ENCODE measurements at places on chromosomes 6 and 20.

DNA sequence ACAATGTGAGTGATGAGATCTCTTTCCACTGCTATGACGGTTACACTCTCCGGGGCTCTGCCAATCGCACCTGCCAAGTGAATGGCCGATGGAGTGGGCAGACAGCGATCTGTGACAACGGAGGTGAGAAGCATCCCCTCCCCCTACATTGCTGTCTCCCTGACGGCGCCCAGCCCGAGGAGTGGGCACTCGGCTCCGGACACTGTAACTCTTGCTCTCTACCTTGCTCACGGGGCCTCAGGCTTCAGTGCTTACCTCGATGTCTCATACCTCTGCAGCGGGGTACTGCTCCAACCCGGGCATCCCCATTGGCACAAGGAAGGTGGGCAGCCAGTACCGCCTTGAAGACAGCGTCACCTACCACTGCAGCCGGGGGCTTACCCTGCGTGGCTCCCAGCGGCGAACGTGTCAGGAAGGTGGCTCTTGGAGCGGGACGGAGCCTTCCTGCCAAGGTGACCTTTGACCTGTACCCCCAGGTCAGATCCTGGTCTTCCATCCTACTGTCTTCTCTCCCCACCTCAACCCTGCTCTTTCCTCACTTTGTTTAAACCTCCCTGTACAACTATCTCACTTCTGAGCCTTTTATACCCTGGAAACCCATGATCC is 1.3 kb downstream of the CFB start:
- DNase-seq, result no peak

DNA sequence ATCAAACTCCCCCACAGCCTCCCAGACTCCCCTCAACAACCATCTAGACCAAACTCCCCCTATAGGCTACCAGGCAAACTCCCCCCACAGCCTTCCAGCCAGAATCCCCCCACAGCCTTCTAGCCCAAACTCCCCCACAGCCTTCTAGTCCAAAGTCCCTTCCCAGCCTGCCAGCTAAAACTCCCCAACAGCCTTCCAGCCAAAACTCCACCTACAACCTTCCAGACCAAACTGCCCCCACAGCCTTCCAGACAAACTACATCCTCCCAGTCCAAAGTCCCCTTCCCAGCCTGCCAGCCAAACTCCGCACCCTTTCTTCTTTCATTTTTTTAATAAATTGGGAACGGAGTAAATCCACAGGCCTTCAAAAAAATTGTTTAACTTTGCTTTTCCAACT is 37.4 kb upstream of the SYNDIG1 start:
- DNase-seq, result no peak

DNA sequence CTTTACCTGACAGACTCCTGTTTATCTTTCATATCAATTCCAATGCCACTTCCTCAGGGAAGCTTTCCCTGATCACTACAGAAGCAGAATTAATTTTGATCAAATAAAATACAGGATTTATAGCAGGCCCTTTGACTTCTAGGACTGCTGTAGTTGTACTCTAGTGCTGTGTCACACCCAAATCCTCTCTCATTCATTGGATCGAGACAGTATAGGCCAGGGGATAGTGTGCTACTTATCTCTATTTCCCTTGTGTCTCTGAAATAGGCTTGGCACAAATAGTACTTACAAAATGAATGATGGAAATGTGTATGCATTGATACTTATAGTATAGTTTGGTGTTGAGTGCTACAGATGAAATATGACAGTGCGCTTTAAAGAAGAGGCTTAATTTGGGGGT is 19.8 kb downstream of the RALY start:
- no peak for DNase-seq

- peak; percentile 68 for DNase-seq
Observed at GRCh38 chr6:136784910-136785746, 7.1 kb downstream of the MAP3K5 start.

GRCh38 chr6:13461805-13462204 is 25.6 kb downstream of the GFOD1 start:
- no peak for DNase-seq

- DNase-seq, result no peak
Observed at GRCh38 chr20:46883892-46884291, 10.8 kb upstream of the EYA2 start.

DNA sequence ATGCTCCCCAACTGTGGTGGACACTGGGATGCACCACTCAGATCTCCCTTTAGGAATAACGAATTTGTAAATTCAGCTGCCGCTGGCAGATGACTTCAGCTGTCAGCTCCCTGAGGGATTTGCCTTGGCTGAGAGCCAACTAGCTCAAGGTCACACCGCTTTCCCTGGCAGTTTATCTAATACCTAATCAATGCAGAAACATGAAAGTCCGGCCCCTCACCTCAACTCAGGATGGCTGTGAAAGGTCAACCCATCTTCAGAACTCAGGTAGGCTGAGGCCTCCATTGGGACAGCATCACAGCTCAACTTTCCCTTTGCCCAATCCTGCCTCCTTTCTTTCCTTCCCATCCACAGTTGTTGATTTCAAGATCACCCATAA is 22.8 kb upstream of the SCGN start:
- DNase-seq, result no peak

DNA sequence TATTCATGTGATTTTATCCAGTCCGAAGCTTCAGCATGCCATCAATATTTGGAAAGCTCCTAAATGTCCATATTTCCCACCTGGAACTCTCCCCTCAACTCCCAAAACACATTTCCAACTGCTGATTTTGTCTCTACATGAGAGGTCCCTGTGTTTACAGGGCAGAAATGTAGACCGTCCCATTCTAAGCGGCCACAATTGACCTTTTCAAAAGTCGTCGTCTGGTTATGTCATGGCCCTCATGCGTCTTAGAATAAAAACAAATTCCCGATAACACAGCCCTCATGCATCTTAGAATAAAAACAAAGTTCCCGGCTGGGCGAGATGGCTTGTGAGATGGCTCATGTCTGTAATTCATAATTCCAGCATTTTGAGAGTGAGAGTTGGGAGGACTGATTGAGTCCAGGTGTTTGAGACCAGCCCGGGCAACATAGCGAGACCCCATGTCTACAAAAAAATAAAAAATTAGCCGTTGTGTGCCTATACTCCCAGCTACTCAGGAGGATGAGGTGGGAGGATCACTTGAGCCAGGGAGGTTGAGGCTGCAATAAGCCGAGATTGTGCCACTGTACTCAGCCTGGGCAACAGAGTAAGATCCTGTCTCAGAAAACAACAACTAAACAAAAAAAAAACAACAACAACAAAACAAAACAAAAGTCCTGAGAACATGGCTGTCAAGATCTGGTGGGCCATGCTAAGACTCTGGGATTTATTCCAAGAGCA is 6.4 kb upstream of the ZNF217 start:
- DNase-seq, result no peak

DNA sequence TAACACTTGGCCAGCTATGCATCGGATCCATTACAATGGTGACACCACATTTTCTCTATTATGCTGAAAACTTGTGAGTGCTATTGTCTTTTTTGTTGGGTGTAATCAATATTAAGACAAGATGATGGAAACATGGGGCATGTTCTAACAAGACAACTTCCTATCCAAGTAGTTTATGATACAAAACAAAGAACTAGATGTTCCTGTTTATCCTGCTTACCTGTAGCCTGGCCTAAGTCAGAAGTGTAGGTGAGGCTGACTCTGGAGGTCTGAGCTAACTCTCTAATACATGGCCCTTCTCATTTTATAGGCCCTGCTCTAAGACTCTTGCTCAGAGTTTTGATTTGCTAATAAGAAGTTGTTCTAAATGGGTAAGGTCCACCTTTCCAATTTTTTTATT is 242.4 kb upstream of the STXBP5 start:
- DNase-seq, result no peak

DNA sequence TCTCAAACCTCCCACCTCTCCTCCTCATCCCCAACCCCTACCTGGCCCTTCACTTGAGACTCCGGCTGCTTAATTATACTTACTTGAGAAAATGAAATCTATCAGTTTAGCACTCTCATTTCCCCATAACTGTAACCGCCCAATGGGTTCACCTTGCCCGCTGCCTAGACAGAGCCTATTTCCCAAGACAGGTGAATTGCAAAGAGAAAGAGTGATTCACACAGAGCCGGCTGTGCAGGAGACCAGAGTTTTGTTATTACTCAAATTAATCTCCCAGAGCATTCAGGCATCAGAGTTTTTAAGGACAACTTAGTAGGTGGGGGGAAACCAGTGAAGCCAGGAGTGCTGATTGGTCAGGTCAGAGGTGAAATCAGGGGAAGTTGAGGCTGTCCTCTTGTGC is 301.4 kb upstream of the CDYL start:
- no peak for DNase-seq

DNA sequence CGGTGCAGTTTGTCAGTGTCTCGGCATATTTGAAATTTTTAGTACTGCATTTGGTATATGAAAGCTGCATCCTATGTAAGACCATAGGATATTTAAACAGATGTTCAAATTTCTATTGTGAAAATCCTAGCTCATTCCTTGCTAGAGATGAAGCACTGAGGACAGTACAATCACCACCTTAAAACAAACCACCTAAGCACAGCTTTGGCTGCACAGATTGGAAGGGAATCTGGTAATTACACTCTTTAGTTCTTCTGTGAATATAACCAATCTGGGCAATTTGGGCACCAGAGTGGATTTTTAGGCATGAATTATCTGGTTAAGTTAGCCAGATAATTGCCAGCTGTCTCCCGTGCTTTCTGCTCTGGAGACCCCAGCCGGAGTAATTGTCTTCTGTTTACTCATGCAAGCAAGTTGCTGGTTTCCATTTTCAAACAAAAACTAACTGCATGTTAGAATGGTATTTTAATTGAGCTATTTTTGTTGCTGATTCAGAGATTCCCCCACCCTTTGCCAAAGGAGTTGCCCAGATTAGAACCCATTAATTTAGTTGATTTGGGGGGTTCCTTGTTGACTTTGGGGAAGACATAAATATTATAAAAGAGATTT is 36.9 kb downstream of the E2F3 start:
- DNase-seq, result no peak

DNA sequence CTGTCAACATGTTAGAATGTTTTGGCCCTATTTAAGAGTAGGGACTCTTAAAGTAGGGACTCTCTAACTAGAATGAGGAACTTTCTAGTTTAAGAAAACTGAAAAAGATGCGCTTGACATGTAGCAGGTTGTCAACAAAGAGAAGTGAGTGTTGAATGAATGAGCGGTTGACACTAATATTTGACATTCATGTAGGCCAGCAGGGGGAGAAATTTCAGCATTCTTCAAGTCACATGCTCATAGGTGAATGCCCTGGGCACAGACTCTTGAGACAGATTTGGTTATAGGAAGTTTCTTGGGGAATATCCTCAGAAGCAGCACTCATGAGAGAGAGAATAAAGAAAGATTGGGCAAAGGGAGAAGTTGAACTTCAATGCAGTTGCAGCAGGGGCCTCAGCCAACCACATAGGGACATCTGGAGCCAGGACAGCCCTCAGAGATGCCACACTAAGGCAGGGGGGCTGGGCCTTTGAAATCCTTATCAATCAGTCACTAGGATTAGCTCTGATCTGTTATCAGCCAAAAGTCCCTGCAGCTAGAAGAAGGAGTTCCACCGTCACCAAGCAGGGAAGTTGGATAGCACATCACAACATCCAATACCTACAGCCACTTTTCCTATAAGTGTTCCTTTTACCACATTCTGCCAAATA is 145.1 kb upstream of the FKBP1C start:
- no peak for DNase-seq

GRCh38 chr6:20948556-20948955 is 414.3 kb downstream of the CDKAL1 start:
- DNase-seq, result no peak

DNA sequence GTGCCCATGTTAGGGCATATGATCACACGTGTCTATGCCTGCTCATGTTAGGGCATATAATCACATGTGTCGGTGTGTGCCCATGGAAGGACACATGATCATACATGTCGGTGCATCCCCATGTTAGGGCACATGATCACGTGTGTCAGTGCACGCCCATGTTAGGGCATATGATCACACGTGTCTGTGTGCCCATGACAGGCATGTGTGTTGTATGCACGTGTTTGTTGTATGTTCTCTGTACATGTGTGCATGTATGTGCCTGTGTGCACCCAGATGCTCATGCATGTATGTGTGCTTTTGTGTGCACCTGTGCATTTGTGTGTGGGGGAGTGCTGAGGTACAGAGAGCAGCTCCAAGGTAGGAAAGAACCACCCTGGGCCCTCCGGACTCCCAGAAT is 29.8 kb downstream of the YTHDF1 start:
- no peak for DNase-seq

- no peak for DNase-seq
Observed at GRCh38 chr6:81734081-81734480, 18.4 kb downstream of the TENT5A start.

DNA sequence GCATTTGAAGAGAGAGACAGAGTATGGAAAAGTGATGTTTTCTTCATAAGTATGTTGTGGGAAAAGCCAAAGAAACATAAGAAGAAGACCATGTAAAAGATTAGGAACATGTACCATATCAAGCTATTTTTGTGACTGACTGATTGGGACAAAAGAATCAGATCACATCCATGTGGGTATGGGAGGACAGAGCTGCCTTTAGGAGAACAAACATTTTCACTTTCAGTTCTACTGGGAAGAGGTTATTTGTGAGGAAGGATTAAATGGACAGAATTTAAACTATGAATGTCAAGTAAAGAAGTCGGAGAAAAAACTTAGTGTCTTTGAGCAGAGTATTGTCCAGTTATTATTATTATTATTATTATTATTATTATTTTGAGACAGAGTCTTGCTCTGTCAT is 124.4 kb upstream of the HCRTR2 start:
- no peak for DNase-seq

DNA sequence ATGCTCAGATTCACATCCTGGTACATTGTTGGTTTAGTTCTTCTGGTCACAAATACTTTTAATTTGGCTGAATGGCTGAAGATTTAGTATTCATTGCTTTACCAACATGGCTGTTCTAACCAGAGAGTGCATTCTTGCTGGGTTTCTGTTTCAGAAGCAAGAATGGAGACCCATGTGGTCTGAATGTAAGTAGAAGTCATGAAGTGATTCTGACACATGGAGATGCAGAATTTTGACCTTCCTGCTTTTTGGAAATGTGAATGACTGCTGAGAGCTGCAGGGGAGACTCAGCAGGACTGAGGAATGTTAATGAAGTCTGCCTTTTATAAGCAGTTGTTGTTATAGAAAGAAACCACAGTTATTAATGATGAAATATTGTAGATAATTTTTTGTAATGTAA is 576.1 kb upstream of the MARCKS start:
- no peak for DNase-seq
